Right hindlimb (tissue), 1 donor: ENCODE measurements at places on chromosomes 2 and 18.
A peak's percentile ranks its signal among the peaks of the same experiment; 100 is the strongest.

DNA sequence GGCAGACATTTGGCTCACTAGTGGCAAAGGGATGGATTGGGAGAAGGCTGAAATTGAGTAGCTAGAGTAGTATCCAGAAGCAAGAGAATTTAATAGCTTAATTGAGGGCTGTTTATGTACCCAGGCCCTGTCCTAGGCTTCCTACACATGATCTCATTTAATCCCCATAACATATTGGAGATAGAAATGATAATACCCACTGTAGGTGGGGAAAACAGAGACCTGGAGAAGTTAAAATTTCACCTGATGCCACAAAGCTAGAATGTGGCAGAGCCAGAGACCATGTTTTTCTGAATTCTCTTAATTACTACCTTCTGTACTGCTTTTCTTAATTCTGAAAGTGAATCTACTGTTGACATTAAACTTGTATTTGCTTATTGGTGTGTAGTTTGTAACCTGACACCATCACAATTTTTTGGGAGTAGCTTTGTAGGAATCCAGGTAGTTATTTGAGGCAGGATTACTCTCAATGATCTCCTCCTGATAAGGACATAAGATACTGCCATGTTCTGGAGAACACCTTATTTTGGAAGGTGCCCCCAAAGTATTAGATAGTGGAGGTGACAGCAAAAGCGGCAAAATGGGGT lies 42.2 kb downstream of the RAB10 start:
- DNase-seq = no peak

GRCh38 chr2:198097630-198098029 lies 293.2 kb downstream of the PLCL1 start:
- DNase-seq = no peak

- DNase-seq = no peak
Measured at GRCh38 chr2:42977270-42978174, 185.1 kb upstream of the HAAO start.

GRCh38 chr18:12518832-12519531 lies 111.3 kb downstream of the PRELID3A start:
- no peak for DNase-seq

- DNase-seq = peak; percentile 69
Measured at GRCh38 chr2:174748948-174749347, 15.3 kb downstream of the CHRNA1 start.
